Renal cortex interstitium (tissue), 15 donors: ENCODE measurements at places on chromosomes 5 and 9.

- DNase-seq, result no peak
These were observed 1740.9 kb upstream of the CDH9 start for GRCh38 chr5:28779161-28779754.

GRCh38 chr5:83562791-83563557, 91.4 kb downstream of the VCAN start:
- DNase-seq, result no peak

DNA sequence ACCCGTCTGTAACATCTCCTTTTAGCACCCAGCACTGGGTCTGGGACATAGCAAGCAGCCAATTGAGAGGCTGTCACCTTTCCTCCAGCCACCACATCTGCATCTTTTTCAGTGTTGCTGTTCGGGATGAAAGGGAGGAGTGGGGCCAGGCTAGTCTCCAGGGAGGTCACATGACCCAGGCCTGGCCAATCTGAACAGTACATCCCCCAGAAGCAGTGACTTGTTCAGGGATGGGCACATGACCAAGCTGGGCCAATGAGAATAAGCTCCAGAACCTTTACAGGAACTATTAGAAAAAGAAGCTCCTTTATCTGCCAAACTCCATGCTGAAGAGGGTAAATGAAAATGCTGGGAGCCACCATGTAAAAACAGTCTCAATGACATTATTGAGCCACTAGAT, 359.0 kb downstream of the SLIT3 start:
- DNase-seq, result no peak

DNA sequence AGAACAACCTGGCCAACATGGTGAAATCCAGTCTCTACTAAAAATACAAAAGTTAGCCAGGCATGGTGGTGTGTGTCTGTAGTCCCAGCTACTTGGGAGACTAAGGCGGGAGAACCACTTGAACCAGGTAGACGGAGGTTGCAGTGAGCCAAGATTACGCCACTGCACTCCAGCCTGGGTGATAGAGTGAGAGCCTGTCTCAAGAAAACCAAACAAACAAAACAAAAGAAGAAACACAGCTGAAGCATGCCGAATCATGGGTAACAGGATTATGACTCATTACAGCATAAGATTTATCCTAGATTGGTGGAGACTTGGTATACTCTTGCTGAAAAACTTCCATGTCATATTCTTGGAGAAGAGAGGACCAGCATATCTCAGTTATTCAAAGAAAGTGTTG, 236.7 kb upstream of the CCNH start:
- DNase-seq, result no peak

DNA sequence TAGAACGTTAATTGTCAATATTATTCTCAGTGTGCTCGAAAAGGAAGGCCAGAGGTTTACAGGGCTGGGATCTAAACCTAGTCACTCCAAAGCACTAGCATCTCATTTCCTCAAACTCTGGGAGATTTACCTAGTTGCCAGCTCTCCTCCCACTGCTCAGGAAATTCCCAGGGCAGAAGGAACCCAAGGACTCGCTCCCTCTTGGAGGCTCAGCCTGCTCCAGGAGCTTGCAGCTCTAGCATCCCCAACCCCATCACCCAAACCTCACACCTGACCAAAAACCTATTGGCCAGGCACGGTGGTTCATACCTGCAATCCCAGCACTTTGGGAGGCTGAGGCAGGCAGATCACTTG, 26.0 kb downstream of the SERINC5 start:
- no peak for DNase-seq

DNA sequence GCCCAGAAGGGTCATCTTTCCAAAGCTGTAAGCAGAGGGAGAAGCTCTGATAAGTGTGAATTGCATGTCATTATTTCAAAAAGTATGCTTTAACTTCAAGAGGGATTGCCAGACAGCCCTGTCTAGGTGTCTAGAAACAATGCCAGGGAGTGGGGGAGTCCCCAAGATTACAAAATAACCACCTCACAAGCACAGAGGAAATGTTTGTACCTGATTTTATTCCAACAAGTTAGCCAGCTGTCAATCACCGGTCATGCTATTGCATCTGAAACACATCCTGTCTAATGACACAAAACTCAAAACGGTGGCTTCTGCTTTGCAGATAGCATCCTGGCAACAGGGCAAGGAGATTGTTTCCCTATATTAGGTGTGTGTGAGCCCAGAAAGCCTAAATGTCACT, 154.2 kb upstream of the WWC1 start:
- DNase-seq, result no peak

GRCh38 chr9:117664419-117664818, 39.8 kb upstream of the TLR4 start:
- DNase-seq, result no peak

DNA sequence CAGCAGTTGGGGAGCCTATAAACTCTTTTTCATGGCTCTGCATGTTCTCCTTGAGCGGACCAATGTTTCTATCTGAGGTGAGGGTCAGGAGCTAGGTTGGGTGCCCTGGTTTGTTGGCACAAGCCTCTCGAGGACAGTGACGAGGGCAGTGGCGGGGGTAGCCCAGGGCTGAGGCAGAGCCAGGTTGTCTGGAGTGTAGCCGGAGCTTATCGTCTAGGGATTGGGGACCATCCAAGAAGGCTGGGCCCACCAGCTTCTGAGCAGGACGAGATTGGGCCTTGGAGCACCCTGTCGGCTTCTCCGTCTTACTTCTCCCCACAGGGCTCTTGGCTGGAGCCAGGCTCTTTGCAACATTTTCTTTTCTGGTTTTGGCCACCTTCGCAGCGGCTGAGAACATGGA, 13.2 kb upstream of the CCL21 start:
- DNase-seq, result no peak

DNA sequence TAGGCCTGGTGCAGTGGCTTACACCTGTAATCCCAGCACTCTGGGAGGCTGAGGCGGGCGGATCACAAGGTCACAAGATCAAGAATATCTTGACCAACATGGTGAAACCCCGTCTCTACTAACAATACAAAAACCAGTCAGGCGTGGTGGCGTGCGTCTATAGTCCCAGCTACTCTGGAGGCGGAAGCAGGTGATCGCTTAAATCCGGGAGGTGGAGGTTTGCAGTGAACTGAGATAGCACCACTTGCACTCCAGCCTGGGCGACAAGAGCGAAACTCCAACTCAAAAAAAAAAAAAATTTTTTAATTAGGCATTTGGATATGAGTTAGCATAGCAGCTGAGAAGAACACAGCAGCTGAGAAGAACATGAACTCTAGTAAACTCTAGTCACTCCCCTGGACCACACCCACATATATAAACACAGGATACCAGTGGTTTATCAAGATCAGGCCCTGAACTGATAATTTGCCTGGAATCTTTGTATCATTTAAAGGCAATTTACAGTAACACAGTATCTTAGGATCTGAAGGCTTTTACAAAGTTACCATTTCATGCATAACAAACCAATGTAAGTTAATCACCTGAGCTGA, 4.6 kb upstream of the UGCG start:
- no peak for DNase-seq

DNA sequence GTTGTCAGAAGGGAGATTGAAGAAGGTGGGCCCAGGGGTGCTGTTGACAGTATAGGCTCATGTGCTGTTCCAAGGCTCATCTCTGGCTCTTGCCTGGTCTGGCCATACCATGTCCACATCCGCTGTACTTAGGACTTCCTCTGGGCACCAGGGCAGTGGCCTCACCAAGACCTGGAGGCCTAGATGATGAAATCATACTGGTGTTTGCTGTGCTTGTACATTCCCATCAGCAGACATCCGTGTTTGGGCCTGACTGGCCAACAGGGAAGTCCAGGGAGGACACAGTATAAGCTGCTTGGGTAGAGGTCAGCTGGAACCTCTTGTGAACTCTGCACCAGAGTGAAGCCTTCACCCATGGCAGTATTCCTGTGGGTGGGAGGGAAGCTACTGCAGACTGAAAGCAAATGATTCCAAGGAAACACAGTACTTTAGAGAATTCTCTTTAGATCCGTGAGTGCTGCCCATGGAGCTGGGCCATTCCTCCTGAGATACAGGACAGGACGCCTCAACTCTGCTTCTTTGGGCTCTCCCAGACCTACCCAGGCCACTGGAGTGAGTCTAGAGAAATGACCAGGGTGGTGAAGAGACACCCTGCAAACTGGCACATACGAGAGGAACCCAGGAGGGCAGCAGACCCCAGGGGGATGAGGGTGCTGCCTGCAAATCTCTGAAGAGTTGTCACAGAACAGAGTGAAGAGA, 22.5 kb downstream of the POLR1E start:
- DNase-seq, result no peak

GRCh38 chr5:8923526-8923925, 622.3 kb downstream of the SEMA5A start:
- DNase-seq, result no peak

- no peak for DNase-seq
These were observed 267.5 kb downstream of the ZSWIM6 start for GRCh38 chr5:61599370-61600122.

- DNase-seq, result no peak
These were observed 41.9 kb upstream of the CFAP157 start for GRCh38 chr9:127664678-127665507.

DNA sequence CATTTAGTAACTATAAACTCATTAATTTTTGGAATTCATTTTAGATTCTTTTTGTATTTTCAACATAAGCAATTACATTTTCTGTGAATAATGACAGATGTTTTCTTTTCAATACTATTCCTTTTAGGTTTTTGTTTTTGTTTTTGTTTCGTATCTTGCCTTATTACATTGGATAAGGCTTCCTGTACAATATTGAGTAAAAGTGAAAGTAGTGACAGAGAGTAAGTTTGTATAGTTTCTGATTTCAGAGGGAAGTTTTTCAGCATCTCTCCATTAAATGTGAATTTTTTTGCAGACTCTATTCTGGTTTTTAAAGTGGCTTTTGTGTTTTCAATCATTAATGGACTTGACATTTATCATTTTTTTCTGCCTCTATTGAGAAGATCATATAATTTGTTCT, 12.8 kb upstream of the CAMK4 start:
- DNase-seq, result no peak

DNA sequence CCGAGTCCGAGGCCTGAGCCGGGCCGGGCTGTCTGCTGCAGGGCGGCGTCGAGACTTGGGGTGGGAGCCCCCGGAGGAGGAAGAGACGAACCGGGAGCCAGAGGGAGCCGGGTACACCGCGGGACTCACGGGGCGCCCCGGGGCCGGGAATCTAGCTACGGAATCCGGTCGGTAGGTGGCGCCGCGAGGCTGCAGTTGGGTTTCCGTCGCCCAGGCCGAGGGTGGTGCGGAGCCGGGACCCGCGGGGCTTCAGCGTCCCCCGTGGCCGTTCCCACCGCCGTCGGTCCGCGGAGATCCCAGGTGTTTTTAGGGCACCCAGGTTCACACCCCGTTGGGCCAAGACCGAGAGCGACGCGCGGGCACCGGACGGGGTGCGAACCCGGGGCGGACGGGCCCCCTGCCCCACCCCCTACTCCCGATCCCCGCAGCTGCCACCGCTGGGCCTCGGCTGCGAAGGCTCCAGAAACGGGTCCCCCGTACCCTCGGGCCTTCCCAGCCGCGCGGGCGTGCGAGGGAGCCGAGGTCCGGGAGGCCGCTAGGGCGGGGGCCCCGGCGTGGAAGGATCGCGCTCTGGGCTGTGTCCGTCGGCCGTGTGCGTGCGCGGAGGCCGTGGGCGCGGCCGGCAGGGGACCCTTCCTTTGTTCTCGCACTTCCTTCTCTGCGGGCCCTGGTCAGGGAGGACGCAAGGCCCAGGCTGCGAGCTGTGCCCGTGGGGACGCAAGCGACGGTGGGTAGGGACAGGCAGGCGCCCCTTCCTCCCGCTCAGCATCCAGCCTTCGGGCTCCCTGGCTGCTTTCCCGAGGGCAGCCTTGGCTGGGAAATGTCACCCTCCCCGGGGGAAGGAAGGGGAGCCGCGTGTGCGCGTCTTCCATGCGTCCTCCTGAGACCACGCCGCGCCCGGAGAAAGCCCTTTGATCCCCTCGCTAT, 146.6 kb downstream of the GAPVD1 start:
- peak; percentile 72 for DNase-seq
